ENCODE measurements at places on chromosomes 5 and 9.

DNA sequence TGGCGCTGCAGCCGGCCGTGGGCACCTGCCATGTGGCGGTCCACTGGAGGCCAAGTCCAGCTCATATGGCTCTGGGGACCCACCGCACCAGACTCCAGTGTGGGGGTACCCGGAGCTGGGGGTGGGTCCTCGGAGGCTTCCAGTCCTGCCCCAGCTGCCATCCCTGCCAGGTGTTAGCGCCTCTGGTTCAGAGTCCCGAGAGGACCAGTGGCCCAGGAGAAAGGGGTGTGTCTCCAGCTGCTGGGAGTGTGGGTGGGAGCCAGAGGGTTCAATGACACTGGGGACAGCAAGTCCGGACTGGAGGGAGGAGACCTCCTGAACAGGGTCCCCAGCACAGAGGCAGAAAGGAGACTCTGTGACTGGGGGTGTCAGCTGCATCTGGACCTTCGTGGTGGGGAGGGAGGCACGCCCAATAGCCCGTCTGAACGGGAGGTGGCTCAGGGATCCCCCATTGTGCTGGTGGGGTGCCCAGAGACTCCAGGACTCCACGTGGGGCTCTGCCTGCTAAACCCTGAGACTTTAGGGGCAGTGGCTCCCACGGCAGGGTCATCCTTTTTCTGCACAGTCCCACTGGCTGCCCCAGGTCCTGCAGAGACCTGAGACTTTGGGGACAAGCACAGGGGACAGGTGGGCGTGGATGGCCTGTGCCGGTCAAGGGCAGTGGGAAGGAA is 2.4 kb upstream of the AHRR start:
- no peak for DNase-seq

GRCh38 chr9:86960938-86961337 is 13.6 kb upstream of the GAS1 start:
- no peak for DNase-seq

DNA sequence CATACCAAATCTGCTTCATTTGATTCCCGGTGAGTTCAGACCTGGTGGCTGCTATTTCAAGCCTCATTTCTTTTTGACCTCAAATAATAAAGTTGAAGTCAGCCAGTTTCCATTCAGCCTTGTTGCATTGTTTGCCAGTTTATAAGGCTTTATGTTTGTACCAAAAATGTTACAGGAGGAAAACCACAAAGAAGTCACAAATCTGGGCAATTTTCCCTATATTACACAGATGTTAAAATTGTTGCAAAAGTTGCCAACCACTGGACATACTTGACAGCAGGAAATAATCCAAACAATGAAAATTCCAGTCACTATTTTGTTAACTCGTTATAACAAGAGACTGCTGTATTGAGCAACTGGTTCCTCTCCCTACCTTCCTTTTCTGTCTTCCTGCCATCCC is 1325.0 kb upstream of the DMAC1 start:
- DNase-seq, result no peak

- peak; percentile 38 for DNase-seq
Measured at GRCh38 chr5:126446498-126447224, 23.5 kb downstream of the GRAMD2B start.

- no peak for DNase-seq
Measured at GRCh38 chr9:100322954-100323536, 29.7 kb downstream of the TEX10 start.

- DNase-seq, result no peak
Measured at GRCh38 chr5:82418608-82418950, 140.4 kb upstream of the RPS23 start.

GRCh38 chr5:170076211-170076610 is 29.5 kb upstream of the FOXI1 start:
- DNase-seq, result no peak

DNA sequence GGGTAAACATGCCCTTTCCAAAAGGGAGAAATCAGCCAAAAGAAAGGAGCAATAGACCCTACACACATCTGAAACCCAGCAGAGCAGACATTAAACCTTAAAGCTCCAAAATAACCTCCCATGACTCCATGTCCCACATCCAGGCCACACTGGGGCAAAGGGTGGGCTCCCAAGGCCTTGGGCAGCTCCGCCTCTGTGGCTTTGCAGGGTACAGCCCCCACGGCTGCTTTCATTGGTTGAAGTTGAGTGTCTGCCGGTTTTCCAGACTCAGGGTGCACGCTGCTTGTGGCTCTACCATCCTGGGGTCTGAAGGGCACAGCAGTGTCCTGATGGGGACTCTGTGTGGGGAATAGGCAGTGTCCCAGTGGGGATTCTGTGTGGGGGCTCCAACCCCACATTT is 146.5 kb downstream of the ZDHHC21 start:
- DNase-seq, result no peak

GRCh38 chr5:923281-923873 is 30.7 kb downstream of the TRIP13 start:
- DNase-seq, result peak; percentile 73

DNA sequence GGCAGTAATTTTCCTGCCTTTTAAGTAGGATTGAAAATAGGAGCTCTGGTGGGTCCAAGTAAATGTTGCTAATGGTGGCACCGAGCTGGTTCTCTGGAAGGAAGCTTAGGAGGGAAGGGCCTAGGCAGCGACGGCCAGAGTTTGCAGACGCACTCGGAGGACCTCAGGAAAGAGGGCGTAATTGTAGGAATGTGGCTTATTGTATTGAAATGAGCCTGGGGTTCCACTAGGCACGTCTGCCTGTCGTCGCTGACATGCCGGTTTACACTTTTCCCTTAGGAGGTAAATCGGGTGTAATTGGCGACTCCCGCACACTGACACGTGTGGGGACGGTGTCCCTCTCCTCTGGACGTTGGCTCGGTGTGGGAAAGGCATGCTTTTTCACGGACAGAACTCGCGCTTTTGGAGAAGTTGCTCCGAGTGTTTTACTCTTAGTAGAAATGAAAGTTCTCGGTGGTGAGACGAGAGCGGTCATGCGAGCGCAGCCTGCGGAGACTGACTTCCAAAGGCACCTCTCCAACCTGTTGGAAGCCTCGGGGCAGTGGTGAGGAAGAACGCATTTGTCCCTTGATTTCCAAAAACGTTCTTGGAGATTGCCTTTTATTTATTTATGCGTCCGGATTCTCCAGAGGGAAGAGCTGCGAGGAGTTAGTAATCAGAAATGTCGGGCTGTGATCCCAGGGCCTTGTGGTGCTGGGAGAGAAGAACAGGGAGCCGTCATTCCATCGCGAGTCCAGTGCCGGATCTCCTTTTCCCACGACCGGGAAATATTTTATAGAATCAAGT is 1.3 kb downstream of the NR4A3 start:
- no peak for DNase-seq

DNA sequence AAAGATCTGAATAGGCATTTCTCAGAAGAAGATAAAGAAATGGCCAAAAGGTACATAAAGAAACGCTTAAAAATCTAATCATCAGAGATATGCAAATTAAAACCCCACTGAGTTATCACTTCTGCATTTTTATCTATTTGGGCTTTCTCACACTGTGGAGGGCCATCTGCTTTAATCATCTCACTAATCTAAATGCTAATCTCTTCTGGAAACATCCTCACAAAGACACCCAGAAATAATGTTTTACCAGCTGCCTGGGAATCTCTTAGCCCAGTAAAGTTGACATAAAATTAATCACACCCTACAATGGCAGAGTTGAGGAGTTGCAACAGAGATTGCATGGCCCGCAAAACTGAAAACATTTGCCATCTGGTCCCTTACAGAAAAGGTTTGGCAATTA is 407.9 kb upstream of the CYLC2 start:
- DNase-seq, result no peak

- no peak for DNase-seq
Measured at GRCh38 chr5:164090358-164090757, 584.9 kb downstream of the MAT2B start.

DNA sequence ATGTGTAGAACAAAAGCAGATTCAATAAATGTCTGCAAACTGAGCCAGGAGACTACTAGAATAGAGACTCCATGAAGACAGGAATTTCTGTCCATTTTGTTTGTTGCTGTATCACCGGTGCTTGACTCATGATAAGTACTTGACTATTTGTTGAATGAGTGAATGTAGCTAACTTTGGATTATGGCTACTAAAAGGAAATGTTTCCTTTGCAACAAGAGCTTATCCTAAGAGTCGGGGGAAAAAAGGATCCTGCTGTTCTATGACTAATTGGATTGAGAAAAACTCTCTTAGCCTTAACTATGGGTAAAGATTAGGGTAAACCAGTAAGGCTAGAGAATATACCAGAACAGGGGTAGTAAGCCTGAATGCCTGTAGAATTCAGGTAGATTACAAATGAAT is 3.5 kb downstream of the PAIP1 start:
- no peak for DNase-seq

DNA sequence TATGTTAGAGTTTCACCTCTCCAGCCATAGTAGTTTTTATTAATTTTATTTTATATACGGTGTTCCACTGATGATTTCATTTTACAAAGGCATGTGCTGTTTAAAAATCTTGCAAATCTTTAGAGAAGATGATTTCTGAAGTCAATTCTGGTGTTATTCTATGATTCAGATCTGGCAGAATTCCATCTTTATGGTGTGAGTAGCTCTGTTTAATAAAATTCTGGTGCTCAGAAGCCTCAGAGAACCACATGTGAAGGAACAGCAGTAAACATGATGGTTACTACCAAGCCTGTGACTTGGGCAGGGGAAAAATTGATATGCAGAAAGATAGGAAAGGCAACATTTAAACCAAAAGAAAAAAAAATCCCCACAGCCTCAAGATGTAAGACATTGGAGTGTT is 299.7 kb downstream of the NPR3 start:
- no peak for DNase-seq

- no peak for DNase-seq
Measured at GRCh38 chr5:128784726-128785125, 180.6 kb upstream of the SLC27A6 start.

- DNase-seq, result no peak
Measured at GRCh38 chr5:89388872-89389271, 505.9 kb upstream of the MEF2C start.

DNA sequence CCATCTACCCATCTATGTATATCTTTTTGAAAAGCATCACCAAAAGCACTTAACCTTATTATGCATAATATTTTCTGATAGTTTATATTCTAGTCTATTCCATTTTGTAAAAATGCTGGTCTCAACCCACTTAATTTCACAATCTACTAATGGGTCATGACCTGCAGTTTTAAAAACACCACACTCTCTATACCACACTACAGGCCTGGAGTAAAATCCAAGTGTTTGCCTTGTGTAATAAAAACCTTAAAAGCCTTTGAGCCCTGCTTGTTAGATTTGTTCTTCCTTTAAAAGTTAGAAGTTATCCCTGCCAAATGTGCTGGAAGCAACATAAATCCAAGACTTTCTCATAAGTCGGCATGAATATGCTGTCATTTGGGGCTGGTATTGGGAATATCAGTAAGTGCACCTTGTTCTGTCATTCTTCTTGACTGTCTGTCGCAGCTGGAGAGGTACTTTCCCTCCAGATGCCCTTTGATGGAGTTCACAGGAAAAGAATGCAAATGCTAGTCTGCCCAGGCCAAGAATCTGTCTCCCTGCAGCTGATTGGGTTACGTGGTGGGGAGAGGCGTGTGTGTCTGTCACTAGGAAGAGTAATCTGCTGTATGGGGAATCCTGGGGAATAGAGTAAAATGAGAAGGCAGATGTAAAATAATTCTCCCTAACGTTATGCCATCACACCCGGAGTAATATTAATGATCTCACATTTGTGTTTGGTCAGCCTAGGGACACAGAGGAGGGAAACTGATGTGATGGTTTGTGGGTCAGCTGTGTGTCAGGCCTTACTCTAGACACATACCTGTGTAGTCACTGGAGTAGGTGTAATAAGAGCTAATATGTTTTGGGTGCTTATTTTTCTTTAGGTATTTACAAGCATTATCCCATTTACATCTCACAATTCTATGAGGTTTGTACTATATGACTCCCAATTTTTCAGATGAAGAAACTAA is 79.4 kb downstream of the ZNF366 start:
- DNase-seq, result no peak

DNA sequence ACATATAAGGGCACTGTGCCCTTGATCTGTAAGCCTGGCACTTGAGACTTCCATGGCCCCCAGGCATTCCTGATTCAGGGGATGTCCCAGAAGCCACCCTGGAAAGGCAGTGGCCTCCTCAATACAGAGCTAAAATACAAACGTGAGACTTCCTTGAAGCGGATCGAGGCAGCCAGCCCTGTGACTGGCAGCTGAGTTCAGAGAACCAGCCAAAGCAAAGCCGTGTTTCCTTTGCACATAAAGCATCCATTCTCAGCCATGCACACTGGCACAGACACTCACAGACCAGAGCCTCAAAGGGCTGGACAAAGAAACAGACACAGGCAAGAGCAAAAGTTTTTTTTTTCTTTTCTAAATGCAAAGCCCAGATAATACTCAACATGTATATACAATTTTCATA is 18.8 kb upstream of the CPEB4 start:
- no peak for DNase-seq

- no peak for DNase-seq
Measured at GRCh38 chr5:15441433-15442192, 58.4 kb upstream of the FBXL7 start.

DNA sequence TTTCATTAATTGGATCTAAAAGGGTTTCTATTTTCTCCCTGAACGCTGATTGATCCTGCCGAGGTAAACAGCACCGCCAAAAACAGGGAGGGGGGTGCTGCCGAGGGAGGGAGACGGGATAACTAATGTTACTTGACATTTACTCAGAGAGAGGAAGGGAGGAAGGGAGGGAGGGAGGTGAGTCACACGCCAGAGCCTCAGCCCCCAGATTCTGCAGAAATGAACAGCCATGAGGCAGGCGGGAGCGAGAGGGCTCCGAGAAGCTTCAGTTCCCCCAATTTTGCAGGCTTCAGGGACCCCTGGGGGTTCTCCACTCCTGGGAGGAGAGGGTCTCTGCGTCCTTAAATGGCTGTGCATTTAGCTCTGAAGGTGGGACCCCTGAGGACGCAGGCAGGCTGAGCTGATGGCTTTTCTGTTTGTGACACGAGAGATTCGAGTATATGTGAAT is 59.1 kb upstream of the IER5L start:
- peak; percentile 56 for DNase-seq

Measured in activated T-cell treated with anti-CD3 and anti-CD28 coated beads for 48 hours (primary cell).